ENCODE measurements at places on chromosomes 12 and 14. TPM values are rescaled to one million over a fixed set of nuclear protein-coding genes. Genes with fewer than 3 reads are reported as not detected.

Gene FSCB
- 0.12 TPM for total RNA-seq

Gene TMEM30B
- total RNA-seq: 0.11 TPM

Gene PDZRN4
- total RNA-seq: not detected

Gene COX14
- 32.4 TPM for total RNA-seq

Gene CLEC1A
- total RNA-seq: not detected

Gene DDIT3
- total RNA-seq: 136 TPM

Gene DHH
- total RNA-seq: 0.12 TPM

Gene COCH
- total RNA-seq: 1.00 TPM

Gene CAPS2
- total RNA-seq: 9.4 TPM

Gene C12orf42
- not detected for total RNA-seq

Gene MARCHF9
- total RNA-seq: 3.0 TPM

Gene ADGRD1
- 0.11 TPM for total RNA-seq

Gene SAMD4A
- total RNA-seq: 20.2 TPM

Gene STAT6
- 61.0 TPM for total RNA-seq

Gene HAL
- total RNA-seq: under 0.01 TPM

Gene DUSP6
- 96.2 TPM for total RNA-seq

Gene PPM1H
- total RNA-seq: 0.22 TPM

Gene CNTN1
- total RNA-seq: 16.2 TPM

Gene MYH7
- not detected for total RNA-seq

Gene RERGL
- not detected for total RNA-seq

Gene COQ6
- 20.7 TPM for total RNA-seq

Gene AQP6
- total RNA-seq: 0.12 TPM

Gene GNB3
- total RNA-seq: 3.7 TPM

Gene TCL1B
- total RNA-seq: not detected

Gene KRT80
- 0.25 TPM for total RNA-seq

Gene EEF1AKMT3
- total RNA-seq: 3.8 TPM

Gene IFNG-AS1
- total RNA-seq: not detected

Gene STYK1
- total RNA-seq: 0.66 TPM

Gene LPAR5
- total RNA-seq: 0.12 TPM

Gene SMARCD1
- total RNA-seq: 30.4 TPM

Gene TROAP
- total RNA-seq: 19.1 TPM

Gene AKAP5
- total RNA-seq: 0.44 TPM

Gene LUM
- total RNA-seq: 186 TPM

Gene AGAP2
- 0.87 TPM for total RNA-seq

Gene MAP1LC3B2
- total RNA-seq: 0.22 TPM

Gene RNF212B
- total RNA-seq: not detected

Gene PYM1
- total RNA-seq: 24.9 TPM

Gene POU6F1
- 2.2 TPM for total RNA-seq
